ENCODE measurements at places on chromosomes 1 and 21.

DNA sequence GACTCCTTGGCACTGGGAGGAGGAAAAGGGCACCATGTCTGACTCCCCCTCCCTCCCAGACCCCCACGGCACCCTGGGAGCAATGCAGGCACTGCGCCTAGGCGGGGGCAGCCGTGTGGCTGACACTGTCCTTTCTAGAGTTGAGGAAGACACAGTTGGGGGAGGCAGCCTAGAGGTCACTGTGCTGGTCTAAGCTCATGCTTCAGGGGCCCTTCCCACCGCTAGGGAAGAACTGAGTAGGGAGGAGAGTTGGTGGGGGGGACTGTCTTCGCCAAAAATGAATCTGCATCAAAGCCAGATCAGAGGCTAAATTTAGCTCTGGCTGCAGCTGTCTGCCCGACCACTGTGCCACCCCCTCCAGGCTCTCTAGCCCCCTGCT is 3.4 kb downstream of the SEMA6C start:
- H3K27ac ChIP-seq: no peak overlapping the region
- peaks cover 20% of the 10 kb centered on the region for H3K27me3 ChIP-seq
- no peaks in the 10 kb centered on the region for H3K36me3 ChIP-seq
- DNase-seq: no peak
- peaks cover 11% of the 10 kb centered on the region for H3K4me1 ChIP-seq

DNA sequence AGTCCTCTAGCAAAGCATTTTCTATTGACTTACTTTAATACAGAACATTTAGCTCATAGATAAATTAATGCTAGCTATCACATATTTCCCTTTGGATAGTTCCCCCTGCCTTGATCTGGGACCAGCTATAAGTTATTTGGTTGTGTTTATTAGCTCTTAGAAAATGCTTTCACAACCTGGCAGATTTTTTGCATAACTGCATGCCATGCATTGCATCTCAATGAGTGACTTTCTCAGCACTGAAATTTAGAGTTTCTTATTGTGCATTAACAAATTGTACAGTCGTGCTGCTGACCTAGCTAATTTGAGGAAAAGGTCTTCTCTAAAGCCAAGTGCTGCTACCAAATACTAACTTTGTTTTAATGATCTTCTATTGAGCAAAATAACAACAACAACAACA is 164.8 kb downstream of the PLPPR5 start:
- H3K36me3 ChIP-seq: no peaks in the 10 kb centered on the region
- H3K4me1 ChIP-seq: no peaks in the 10 kb centered on the region
- no peak overlapping the region for H3K27ac ChIP-seq
- H3K27me3 ChIP-seq: no peaks in the 10 kb centered on the region
- no peak overlapping the region for H3K4me3 ChIP-seq
- DNase-seq: no peak

DNA sequence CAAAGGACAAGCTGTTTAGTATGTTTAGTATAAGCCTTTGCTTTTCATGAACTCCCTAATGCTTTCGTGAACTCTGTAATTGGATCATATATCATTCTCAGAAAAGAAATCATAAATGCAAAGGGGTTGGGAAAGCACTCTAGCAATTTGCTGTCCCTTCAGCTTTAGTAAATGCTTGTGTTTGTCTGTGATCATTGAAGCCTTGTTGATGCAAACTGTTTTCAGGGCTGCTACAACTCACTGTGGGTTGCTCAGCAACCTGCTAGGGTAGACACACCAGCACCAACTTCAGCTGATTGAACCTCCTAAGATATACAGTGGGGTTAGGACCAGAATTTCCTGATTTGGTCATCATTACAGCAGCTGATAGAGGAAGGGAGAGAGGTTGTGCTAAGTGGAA is 95.0 kb downstream of the SGIP1 start:
- no peaks in the 10 kb centered on the region for H3K27me3 ChIP-seq
- DNase-seq: no peak
- no peak overlapping the region for H3K27ac ChIP-seq
- no peaks in the 10 kb centered on the region for H3K36me3 ChIP-seq
- no peak overlapping the region for H3K4me3 ChIP-seq
- H3K4me1 ChIP-seq: no peaks in the 10 kb centered on the region

DNA sequence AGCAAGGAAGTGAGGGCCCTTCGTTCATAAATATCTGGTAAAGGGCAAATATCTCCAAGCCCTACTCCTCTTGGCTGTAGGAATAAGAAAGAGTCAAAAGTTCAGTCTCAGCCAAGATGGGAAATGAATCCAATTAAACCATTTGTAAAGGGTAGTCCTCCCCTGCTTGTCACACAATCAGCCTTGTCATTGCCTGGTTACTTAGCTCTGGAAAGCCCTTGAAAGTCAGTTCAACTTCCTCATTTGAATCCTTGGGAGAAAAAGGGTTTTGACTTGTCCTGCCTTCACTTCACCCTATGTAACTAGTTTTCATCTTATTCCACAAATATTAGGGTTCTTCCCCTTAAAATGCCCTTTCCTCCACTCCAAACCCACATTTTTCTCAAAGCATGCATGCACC is 100.0 kb downstream of the ELAVL4 start:
- no peaks in the 10 kb centered on the region for H3K4me1 ChIP-seq
- no peak for DNase-seq
- H3K27ac ChIP-seq: no peak overlapping the region
- no peaks in the 10 kb centered on the region for H3K27me3 ChIP-seq
- H3K36me3 ChIP-seq: no peaks in the 10 kb centered on the region

DNA sequence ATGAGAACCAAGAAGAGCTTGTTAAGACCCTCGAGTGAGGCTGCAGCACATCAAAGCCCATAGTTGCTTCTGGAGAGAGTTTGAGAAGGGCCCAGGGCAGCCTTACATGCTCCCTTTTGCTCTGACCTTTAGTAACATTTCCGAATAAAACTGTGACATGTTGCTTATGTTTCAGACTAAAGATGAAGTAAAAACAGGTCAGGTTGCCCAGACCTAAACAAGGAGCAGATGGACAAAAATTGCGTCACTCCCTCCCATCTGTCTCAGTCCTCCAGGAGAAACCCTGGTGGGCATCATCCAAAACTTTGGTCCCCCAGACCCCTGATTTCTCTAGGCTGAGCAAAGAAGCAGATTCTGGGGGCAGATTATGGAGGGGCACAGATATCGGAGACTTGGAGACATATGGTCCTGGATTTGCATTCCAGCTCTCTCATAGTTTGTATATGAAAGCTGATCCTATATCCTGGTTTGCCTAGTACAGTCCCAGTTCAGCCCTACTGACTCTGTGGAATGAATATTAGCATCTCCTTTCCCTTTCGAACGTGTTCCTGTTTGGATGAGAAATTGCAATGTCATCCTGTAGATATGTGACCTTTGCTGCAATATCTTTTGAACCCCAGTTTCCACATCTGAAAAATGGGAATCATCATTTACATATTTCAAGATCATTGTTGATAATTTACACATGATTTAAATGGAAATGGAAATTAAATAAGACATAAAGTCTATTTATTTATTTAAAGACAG is 304.9 kb upstream of the USP24 start:
- no peaks in the 10 kb centered on the region for H3K36me3 ChIP-seq
- no peaks in the 10 kb centered on the region for H3K4me1 ChIP-seq
- H3K4me3 ChIP-seq: no peak overlapping the region
- H3K27ac ChIP-seq: no peak overlapping the region

All from activated naive CD8-positive, alpha-beta T cell treated with anti-CD3 and anti-CD28 coated beads, Interleukin-2, amount 10 ng/mL, durations not matched to agents 7 days and 5 days (primary cell).